ENCODE measurements at places on chromosomes 11 and 22.

DNA sequence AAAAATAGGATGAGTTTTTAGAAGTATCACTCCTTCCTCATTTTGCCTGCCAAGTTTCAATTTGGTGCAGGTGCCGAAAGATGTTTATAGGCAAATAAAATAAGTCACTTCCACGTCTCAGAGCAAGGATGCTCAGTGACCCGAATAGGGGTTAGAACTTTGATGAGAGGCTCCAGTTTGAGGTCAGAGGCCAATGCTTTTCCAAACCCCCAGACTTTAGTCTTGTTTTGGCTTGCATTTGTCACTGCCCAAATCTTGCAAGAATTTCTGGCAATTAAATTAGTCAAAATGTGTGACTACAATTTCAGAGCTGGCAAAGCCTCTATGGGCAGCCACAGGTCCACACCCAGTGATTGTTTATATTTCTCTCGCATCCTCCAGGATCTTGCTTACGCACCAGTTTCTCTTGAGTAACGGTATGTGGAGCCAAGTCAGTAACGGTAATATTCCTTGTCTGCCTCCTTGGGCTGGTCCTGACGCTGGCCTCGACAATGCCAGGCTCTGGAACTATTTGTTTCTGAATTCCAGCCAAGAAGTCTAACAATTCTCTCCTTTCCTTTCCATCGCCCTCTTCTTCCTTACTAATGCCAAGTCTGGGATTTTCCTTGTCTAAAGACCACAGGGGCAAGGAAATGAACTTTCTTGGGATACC, 9.9 kb upstream of the NUP160 start:
- DNase-seq, result peak; percentile 32

DNA sequence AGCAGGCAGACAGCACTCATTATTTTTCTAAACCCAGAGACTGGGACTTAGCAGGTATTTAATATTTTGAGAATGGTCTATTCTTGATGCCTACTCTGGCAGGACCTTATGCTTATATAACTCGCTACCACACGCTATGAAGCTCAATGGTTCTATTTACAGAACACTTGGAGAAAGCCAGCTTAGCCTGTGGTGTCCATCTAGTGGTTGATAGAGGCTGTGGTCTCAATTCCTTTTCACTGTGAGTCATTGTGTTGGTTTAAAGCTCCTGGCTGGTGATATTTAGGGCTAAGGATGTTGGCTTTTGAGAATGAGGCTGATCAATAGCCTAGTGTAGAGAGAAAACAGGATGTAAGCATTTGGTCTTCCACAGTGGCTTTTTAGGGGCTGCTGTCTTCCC, 206.4 kb downstream of the DBX1 start:
- peak; percentile 73 for DNase-seq

DNA sequence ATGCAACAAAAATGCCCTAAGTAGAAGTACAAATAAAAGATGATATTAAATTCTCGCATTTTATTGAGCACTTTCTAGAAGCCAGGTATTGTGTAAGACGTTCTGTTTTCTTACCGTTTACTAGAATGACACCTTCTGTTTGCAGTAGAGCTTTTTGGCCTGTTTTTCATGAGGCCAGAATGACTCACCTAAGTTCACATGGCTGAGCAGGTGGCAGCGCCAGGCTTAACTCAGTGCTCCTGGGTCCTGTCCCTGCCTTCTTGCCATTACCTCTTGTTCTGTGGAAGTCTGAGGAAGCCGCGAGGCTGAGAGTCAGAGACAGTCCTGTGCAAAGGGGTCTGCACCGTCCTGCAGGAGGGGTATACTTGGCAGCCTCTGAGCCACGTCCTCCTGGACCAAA, 113.8 kb downstream of the ATXN10 start:
- peak; percentile 85 for DNase-seq

GRCh38 chr11:67664696-67665540, 9.5 kb downstream of the ALDH3B2 start:
- DNase-seq, result no peak

DNA sequence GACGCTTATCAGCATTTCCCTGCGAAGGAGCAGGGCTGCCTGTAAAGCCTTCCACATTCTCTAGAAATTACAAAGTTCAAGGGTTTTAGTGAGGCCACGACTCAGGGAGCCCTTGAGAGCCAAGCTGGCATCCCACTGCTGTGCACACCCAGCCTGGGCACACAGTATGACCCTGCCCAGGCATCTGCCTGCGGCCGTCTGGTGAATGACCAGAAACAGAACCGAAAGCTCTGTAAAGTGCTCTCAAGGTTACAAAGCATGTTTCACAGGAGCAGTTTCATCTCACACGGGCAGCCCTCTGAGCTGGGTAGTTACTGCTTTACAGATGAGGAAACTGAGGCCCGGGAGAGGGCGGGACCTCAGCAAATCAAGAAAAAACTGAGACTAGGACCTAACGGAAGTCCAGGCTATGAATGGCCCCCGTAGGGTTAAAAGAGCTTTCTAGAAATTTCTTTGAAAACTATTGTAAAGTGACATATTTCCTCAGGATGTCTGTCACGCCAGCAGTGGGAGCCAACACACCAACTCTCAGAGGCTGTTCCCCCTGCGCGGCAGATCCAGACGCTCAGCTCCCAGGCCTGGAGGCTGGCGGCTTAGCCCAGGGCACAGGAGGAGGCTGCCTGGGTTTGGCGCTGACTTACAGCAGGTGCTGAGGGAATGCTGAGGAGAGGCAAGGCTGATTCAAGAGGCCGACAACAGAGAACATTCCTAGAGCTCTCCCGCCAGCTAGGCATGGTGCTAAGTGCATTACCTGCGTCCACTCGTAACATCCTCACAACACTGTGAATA, 7.7 kb upstream of the TCF20 start:
- DNase-seq, result peak; percentile 37

- DNase-seq, result peak; percentile 44
Measured at GRCh38 chr11:29019960-29020683, 911.9 kb downstream of the METTL15 start.

GRCh38 chr11:61087426-61088119, 14.7 kb upstream of the CD5 start:
- no peak for DNase-seq

DNA sequence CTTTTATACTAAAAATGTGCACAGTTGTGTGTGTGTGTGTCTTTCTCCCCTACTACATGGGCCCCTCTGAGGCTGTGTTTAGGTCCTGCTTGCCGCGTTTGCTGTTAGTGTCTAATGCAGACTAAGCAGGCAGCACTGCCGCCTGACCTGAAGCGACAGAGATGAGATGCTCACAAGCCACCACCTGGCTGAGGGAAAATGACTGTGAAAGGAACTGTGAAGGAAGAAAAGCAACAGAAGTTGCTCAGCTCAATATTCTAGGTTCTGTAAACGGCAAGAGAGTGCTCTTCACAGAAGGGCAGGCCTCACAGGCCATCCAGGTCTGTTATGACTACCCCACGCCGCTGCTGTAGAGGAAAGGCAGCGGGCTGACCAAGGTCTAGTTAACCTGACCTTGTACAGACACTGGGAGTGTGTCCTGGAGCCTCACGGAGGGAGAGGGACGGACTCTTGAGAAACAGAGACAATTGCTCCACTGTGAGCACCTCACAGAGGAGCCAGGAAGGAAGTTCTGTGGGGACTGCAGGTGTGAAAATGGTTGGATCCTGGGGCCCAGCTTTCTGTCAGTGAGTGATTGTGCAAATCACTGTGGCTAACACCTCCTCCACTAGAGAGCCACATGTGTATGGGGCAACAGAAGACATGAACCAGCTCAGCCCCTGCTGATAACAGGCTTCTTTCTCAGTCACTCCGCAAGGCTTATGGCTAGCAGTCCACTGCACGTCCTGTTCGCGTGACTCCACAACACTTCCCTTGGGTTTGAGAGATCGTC, 31.3 kb upstream of the YPEL1 start:
- DNase-seq, result no peak

GRCh38 chr11:60165538-60165937, 17.3 kb downstream of the MS4A6A start:
- peak; percentile 24 for DNase-seq

- DNase-seq, result no peak
Measured at GRCh38 chr22:47168900-47169800, 406.7 kb downstream of the TBC1D22A start.

DNA sequence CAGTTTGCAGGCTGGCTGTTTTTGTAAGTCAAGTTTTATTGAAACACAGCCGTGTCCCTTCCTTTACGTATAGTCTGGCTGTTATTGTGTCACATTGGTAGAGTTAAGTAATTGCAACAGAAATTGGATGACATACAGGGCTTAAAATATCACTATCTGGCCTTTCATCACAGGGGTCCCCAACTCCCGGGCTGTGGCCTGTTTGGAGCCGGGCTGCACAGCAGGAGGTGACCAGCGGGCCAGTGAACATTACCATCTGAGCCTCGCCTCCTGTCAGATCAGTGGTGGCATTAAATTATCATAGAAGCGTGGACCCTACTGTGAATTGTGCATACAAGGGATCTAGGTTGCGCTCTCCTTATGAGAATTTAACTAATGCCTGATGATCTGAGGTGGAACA, 31.7 kb downstream of the EXT2 start:
- no peak for DNase-seq

DNA sequence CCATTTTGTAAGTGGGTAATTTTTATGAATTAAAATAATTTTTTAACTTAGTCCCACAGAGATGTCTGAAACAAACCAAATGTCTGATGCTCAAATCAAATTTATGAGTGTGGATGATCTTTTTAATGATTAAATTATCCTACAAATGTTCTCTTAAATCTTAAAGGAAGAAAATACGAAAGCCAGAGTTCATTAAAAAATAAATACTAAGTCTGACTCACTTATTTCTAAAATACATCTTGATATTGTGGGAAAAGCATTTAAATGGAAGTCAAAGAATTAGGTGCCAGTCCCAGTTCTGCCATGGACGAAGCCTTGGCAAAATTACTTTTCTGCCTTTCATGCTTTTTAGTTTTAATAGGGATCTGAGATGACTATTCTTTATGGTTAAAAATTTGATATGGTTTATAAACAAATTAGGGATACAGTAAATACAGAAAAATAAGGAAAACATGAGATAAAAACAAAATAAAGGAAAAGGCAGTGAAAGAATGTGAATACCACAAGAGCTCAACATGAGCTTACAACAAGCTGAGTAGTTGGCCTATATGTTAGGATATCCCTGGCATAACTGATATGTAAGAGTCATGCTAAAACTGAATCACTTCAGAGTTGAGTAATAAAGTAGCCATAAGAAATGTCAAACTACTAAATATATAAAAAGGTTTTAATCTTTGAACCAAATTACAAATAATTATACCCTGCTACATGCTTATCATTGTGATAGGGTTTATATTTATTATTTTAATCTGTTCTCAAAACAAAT, 9.2 kb downstream of the CCDC34 start:
- peak; percentile 68 for DNase-seq

GRCh38 chr22:20319041-20319744, 667 bp downstream of the DGCR6L start:
- DNase-seq, result no peak

DNA sequence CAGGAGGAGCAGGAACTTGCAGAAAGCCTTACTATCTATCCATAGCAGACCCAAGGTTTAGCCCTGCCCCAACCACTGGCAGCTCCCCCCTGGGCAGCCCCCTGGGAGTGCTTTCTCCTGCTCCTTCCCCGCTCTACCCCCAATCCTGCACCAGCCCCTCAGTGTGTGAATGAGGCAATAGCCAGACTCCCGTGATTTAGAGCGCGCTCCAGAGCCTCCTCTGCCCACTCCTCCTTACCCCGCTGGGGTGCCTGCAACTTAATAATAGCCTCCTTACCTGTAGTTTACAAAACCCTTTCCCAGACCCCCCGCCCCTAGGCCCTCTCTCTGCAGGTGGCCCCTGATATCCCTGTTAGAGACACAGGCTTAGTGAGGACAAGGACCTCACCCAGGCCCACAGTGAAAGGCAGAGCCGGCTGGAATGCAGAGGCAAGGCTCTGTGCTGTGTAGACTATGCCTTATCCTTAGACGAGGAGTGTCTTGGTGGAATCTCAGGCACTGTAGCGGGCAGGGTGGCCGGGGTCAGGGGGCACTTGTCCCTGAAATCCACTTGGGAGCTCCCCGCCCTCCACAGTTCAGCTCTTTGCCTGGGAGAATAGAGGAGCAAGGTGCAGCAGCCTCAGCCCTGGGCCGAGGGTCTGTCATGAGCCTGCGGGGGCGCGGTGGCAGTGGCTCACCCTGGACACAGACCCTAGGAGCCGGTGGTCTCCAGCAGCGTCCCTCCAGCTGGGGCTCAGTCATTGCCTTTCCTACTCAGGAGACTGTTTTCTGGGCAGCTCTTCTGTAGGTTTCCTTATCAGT, 4.3 kb upstream of the CARNS1 start:
- DNase-seq, result no peak

DNA sequence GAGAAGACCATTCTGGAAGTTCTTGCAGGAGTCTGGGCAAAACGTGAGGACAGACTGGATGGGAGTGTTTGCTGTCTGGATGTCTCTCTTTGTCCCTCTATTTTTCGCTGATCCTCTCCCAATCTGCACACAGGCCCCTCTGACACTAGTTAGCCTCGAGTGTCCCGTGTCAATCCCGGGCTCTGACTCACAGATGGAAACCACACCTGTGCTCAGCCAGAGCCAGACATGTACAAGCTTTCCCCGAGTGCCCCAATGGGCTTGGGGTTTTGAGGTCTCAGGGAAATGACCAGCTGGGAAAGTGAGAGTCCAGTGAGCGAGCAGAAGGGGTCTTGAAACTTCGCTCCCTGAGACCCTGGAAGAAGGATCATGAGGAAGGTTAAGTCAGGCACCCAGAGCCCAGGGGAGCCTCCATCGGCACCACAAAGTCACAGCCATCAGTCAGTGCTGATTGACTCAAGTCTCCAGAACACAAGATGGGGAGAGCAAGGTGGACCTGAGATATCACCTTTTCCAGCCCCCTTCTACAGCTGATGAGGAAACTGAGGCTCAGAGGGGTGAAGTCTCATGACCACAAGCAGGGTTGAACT, 13.9 kb downstream of the APOL2 start:
- DNase-seq, result no peak

GRCh38 chr11:61109671-61110070, 7.4 kb downstream of the CD5 start:
- DNase-seq, result no peak

DNA sequence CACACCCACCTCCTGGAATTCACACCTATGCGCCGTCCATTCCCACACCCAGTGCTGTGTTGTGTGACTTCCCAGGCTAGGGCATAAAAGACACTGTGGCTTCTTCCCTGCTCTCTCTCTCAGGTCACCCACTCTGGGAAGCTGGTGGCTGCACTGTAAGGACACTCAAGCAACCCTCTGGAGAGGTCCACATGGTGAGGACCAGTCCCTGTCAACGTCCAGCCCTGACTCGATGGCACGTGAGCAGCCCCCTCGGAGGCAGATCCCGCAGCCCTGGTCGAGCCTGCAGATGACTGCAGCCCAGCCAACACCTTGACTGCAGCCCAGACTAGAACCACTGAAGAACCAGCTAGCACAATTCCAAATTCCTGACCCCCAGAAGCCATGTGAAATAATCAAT, 16.2 kb downstream of the CBX7 start:
- no peak for DNase-seq

Measured in epithelial cell of esophagus (primary cell).